ENCODE measurements at places on chromosomes 2 and 18. TPM values are rescaled to one million over a fixed set of nuclear protein-coding genes. Genes with fewer than 3 reads are reported as not detected.

Gene TRABD2A
- 0.20 TPM for polyA plus RNA-seq

Gene ABCB11
- 0.13 TPM for polyA plus RNA-seq

GRCh38 chr18:79523206-79523735 lies 127.5 kb downstream of the NFATC1 start:
- no peak for DNase-seq
- peaks cover 8% of the 10 kb centered on the region for H3K27me3 ChIP-seq
- H3K27ac ChIP-seq: no peak overlapping the region
- peaks cover 18% of the 10 kb centered on the region for H3K4me1 ChIP-seq
- H3K36me3 ChIP-seq: peaks cover 6% of the 10 kb centered on the region

DNA sequence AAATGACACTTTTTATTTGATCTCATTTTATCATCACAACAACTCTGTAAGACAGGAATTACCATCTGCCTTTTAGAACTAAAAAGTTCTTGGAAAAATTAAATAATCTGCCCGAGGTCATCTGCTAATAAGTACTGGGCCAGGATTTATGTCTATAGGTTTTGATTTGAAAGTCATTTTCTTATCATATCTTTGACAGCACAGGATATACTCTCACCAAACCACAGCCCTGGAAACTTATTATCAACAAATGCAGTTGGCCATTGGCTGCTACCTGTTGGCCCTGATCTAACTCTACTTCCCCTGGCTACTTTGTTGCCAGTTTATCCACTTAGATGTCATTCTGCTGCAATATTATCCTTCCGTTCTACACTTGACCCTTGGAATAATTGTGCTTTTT lies 354.6 kb downstream of the RAD51AP2 start:
- no peak for DNase-seq
- no peaks in the 10 kb centered on the region for H3K27me3 ChIP-seq
- no peaks in the 10 kb centered on the region for H3K4me1 ChIP-seq
- no peak overlapping the region for H3K4me3 ChIP-seq
- no peaks in the 10 kb centered on the region for H3K36me3 ChIP-seq

DNA sequence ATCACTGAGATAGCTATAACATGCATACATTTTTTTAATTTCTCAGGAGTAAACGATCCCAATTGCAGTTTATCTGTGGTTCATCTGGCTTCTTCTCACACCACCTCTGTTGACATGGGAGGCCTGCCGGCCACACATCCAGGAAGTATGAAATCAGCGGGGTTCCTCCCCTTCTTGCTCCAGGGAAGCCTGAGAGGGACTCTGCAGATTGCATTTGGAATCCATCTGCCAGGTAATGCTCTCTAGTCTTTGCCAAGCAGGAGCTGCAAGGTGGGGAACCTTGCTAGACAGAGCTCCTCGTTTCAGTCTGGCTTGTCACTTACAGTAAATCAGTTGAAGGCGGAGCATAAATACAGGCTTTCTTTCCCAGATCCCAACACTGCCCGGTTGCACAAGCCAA lies 49.9 kb downstream of the SOX11 start:
- no peak overlapping the region for H3K4me3 ChIP-seq
- no peaks in the 10 kb centered on the region for H3K36me3 ChIP-seq
- DNase-seq: no peak
- no peaks in the 10 kb centered on the region for H3K27me3 ChIP-seq

- no peak overlapping the region for H3K4me3 ChIP-seq
- H3K4me1 ChIP-seq: no peaks in the 10 kb centered on the region
- DNase-seq: no peak
- no peak overlapping the region for H3K27ac ChIP-seq
These were observed 305.2 kb upstream of the UBE2E3 start for GRCh38 chr2:180675170-180675569.

DNA sequence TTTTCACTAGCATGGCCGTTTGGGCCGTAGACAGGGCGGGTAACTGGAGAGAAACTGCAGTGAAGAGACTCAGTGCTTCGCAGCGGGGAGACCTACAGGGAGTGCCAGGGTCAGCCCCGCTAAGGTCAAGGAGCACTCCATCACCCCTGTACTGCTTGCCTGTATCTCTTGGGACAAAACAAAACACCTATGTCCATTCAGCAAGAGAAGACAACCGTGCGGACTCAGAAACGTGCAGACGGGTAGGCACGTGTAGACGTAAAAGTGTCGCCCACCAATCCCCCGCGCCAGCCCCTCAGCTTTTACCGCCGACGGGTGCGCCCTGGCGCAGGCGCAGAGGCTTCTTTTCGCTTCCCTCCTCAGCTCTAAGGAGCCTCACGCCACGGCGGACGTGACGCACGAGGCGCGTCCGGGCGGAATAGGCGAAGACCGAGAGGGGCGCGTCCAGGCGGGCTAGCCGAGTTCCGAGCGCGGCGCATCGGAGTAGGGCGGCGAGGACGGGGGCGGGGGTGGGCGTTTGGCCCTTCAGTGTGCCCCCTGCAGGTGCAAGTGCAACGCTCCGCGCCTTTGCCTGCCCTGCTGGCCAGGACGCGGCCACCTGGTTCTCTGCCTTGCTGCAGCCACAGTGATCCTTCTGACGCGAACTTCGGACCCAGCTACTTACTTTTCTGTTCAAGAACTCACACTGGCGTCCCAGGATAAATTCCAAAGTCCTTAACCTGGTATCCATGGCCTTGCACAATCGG lies 3.3 kb upstream of the SOS1 start:
- peak; percentile 99 for DNase-seq
- H3K27me3 ChIP-seq: no peaks in the 10 kb centered on the region
- peaks cover 16% of the 10 kb centered on the region for H3K4me1 ChIP-seq
- H3K4me3 ChIP-seq: peak overlapping the region; percentile 66

Measured in muscle of leg (tissue), 16 donors.